ENCODE measurements at places on chromosomes 3 and 15. TPM values are rescaled to one million over a fixed set of nuclear protein-coding genes. Genes with fewer than 3 reads are reported as not detected.

FBXW12 gene
- 0.05 TPM for total RNA-seq

DNA sequence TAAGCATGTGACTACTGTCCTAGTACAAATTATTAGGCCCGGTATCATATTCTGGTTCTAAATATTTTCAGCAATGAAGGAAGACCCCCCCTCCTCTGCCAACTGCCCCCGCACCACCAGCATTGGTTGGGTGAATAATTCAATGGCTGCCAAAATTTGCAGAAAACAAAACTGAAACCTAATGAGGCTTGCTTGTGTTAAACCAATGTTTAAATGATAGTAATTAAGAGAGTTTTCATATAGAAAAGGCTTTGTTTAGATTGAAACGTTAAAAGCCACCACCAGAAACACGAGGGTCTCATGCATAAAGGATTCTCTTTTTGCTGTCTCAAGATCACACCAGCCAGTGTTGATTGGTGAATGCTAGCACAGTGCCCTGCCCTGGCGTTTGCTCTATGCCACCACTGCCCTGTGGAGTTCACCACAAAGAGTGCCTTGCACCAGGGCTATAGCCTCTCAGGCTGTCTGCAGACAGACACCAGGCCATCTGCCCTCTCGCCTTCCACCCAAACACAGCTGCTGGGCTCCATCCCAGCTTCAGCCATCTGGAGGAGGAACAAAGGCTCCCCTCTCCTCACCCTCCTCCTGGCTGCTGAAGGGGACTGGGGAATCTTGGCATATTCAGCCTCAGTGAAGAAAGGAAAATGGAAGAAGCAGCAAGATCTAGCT, 200.3 kb upstream of the PFN2 start:
- no peak for DNase-seq

GRCh38 chr15:40239404-40239692, 485 bp downstream of the PAK6 start:
- no peak for DNase-seq

DNA sequence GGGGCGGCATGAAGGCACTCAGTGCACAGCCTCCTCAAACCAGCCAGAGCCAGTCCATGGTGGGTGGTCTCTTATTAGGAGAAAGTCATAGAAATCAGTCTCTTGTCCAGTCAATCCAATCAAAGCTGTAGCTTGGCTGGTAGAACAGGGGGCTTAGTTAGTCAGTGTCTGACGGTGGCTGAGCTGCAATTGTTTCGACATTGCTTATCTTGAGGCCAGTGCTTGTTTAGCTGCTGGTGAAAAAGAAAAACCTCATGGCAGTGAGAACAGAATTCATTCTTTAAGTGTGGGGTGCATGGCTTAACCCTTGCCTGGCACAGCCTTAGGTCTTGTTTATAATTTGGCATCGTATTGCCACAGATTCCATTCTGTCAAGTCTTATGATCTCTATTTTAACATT, 53.9 kb downstream of the FGD5 start:
- no peak for DNase-seq

DNA sequence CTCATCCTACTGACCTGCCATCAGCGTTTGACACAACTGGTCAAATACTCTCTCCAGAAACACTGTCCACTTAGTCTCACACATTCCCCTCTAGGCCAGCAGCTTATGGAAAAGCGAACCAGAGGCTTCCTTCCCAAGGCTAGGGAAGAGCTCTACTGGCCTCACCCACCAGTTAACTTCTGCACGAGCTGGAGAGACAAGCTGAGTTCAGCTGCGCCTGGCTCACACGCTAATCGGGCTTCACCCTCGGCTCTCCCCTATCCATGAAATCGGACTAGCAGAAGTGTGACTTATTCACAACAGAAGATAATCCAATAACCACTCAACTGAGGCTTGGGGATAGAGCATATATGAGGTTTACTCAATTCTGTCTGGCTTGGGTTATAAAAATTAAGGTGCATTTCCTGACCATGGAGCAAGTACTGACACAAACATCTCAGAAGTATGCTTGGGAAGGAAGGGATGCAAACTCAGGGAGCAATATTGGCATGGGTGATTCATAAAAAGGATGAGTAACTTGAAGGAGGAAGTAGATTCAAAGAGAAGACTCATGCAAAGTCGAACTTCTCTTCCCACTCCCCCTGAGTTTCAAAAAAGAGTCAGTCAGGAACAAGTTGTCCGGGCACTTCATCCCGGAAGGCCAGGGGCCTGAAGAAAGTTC, 73.1 kb downstream of the XXYLT1 start:
- DNase-seq: no peak

DNA sequence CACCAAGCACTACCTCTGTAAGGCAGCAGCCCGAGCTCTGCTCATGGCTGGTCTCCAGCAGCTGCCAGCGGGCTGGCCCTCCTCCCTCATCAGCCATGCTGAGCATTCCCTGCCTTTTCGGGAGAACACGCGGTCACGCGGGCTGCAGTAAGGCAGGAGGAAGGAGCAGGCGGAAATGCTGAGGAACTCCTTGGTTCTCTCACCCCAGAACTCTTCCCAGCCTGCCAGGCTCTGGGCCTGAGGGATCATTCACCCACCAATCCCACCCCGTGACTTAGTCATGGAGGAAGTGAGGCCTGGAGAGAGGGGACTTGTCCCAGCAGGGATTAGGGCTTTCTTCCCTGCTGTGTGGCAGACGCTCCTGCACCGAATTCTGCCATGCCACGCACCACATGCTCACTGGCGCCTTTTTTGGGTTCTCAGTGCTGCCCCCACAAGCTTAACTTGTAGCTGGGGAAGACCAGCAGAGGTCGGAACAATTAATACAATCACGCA, 42.9 kb upstream of the RPL32 start:
- no peak for DNase-seq

GRCh38 chr3:52712291-52713212, 6.6 kb downstream of the SPCS1 start:
- DNase-seq: no peak

All from thymus (tissue), 14 donors.